CD4-positive, alpha-beta T cell (primary cell): ENCODE measurements at places on chromosomes 11 and 22.

- no peak for DNase-seq
Measured at GRCh38 chr11:77081381-77081851, 14.6 kb downstream of the CAPN5 start.

DNA sequence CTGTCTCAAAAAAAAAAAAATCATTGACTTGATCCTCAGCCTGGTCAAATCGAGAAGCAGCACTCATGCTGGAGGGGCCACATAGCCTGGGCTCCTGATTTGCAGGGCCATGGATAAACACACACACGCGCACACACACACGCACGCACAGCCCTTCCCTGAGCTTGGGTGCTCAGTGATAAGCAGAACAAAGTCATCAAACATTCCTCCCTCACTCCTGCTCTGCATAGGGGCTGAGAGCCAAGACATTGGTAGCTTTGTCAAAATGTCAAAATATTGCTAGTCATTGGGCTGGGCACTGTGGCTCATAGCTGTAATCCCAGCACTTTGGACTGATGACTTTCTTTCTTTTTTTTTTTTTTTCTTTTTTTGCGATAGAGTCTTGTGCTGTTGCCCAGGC lies 34.0 kb upstream of the A4GALT start:
- DNase-seq = no peak

DNA sequence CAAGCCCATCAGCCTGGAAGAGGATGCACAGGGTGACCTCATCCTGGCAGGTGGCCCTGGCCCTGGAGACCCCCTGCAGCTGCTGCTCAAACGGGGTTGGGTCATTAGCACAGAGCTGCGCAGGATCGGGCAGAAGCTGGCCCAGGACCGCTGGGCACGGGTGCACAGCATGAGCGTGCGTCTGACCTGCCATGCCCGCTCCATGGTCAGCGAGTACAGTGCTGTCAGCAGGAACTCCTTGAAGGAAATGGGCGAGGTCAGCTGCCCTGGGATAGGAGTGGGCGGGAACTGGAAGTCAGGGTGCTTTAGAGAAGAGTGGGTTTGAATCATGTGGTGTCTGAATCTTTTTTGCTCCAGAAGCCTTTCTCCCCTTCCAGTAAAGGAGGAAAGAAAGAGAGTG lies 61.1 kb downstream of the INSC start:
- no peak for DNase-seq

DNA sequence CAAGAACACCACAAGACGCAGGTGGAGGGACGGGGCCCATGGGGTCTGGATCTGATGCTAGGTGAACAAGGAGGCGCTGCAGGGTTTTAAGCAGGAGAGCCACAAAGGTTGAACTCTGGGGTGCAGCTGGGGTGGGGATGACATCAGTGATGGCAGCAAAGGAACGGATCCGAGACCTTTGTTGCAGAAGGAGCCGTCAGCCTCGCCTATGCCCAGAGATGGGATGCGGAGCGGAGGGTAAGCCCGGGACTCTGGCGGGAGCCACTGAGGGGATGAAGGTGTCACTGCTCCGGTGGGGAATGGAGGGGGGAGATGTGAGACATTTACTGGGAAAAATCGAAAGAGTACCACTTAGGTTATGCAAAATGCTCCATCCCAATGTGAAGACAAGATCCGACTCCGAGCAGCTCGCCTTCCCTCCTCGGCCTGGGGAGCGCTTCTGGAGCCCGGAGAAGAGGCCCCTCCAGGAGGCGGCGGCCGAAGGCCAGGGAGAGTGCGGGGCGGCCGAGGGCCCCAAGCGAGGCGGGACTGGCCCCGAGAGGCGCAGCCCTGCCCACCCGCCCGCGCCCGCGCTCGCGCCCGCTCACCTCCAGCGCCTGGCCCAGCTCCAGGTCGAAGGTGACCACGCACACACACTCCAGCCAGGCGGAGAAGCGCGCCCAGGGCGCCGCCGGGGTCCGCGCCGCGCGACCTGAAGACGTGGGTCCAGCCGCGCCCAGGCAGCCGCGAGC lies 422 bp downstream of the DENND6B start:
- no peak for DNase-seq

DNA sequence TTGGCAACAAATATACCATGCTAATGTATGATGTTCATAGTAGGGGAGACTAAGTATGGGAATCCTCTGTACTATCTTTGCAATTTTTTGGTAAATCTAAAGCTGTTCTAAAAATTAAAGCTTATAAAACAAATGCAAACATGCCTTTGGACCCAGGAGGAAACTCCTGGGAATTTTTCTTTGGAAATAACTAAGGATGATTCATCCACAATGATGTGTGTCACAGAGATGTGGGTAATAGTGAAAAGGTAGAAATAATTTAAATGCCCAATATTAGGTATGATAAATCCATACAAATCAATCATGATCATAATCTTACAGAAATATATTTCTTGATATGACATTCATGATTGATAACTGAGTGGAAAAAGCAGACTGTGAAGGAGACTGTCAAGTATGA lies 135.8 kb downstream of the TRIM44 start:
- no peak for DNase-seq

GRCh38 chr11:36390963-36391471 lies 94.9 kb downstream of the PRR5L start:
- DNase-seq = no peak

DNA sequence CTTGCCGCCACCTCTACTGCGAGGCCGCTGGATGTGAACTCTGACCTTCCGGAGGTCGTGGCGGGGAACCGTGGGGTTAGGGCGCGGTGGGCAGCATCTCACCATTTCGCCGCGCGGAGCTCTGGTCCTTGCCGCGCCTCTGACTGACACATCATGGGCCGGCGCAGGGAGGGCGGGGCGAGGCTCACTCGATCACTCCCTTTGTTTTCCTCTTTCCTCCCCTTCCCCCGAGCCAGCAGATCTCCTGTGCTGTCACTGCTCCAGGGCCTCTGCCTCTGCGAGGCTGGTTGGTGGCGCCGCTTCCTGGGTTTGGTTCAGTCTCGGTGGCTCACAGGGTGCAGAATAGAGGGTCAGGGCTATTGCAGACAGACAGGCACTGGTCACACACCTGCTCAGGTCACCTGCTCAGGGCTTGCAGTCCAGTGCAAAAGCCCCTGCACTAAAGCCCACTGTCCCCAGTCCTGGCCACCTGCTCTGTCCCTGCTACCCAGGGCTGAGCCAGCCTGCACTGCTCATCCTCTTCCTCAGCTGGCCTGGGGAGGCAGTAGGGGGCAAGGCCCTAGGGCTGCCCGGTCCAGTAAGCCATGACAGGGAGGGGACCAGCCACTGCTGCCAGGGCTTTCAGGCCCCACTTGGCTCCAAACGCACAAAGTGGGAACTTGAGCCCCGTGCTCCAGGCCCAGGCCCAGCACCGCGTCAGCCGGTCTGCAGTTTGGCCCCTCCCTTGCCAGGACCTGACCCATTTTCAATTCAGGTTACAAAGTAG lies 36.2 kb downstream of the PISD start:
- no peak for DNase-seq

DNA sequence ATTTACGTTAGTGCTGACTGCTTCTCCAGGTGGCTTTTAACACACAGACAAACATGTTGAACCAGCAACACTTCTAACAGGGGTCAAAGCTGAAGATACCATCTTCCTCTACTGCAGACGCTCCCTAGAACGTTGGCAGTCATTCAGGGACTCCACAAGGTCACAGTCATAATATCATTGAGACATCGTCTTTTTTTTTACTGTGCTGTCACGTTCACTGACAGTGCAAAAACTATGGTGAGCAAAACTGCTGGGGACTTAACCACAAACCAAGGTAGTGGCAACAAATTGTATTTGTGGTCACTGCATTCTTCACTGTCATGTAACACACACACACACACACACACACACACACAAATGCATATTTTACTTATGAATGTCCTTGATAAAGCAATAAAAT lies 244.9 kb downstream of the CASP12 start:
- DNase-seq = no peak

DNA sequence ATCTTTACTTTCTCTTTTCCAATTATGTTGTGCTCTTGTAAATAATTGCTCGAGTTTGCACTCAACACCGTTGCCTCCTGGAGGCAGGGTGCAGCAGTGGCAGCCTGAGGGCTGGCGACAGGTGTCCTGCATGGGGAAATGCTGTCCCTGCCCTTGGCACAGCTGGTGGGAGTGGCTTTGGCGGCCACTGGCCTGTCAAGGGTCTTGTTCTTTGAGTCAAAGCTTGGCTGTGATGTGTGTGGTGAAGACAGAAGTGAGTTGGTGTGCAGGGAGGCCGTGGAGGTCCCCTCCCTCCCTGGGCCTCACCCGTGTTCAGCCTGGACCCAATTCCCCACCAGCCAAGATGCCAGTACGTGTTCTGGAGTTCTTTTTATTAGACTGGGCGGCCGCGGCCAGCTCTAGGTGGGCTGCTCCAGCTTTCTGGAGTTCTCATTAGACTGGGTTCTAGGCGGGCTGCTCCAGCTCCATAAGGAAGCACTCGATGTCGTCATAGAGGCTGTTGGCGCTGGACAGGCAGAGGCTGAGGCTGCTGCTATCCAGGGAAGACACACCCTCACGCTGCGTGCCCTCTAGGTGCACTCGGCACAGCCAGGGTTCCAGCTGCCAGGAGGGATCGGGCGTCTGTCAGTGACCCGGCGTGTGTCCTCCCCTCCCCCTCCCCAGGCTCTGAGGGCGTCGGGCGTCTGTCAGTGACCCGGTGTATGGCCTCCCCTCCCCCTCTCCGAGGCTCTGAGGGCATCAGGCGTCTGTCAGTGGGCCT lies 3.4 kb downstream of the IRF7 start:
- no peak for DNase-seq

GRCh38 chr11:57834852-57835251 lies 73.2 kb downstream of the CTNND1 start:
- DNase-seq = no peak

- DNase-seq = no peak
Measured at GRCh38 chr22:42963231-42963595, 51.7 kb downstream of the PACSIN2 start.

DNA sequence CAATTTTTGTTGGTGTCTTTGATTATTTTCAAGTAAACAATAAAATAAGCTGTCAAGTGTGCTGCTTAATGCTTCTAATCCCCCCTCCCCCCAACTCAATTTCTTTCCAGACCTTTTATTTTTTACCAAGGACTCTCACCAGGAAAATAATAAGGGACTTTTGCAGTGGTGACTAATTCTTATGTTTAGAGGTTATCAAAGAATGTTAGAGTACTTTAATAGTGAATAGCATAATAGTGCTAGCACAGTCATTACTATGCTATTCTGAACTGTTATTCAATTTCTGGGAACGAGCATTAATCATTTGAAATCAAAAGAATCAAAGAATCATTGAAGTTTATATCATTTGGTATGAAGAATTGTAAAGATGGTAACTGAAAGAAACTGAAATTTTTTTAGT lies 251.4 kb downstream of the DDX10 start:
- no peak for DNase-seq

DNA sequence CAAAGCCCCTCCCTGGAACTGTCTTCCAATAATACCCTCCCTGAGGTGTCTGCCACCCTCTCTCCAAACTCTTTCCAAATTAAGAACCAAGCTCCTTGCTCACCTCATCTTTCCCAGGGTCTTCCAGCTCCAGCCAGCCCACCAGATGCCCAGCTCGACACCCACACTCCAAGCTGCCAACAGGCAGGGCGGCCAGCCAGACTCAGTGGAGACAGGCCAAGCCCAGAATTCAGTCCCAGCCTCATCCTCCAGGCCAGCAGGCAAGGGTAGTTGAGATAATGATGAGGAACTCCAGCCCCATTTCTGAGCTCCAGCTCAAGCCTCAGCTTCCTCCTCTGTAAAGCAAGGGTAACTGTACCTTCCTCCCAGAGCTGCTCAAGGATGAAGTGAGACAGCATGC lies 132.9 kb downstream of the CHST1 start:
- no peak for DNase-seq

GRCh38 chr11:132540581-132540980 lies 991.7 kb downstream of the OPCML start:
- no peak for DNase-seq

- peak; percentile 50 for DNase-seq
Measured at GRCh38 chr11:111982019-111982464, 43.2 kb upstream of the DLAT start.

- DNase-seq = no peak
Measured at GRCh38 chr11:130522284-130522961, 74.0 kb downstream of the ADAMTS15 start.

DNA sequence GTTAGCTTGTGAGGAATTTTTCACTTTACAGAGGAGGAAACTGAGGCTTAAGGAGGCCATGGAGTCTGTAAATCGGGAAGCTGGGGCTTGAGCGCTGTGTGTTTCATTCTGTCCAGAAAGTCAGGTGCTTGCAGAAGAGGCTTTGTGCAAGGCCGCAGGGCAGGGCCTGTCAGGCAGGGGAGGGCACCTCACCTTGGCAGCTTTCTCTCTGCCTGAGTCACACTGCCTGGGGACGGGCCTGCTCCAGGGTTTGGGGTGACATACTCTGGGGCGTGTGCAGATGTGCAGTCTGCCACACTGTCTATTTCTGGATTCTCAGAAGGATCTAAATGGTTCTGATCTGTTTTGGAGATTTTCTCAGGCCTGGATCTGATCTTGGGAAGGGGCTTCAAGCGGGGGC lies 8.4 kb downstream of the INCENP start:
- DNase-seq = no peak

- no peak for DNase-seq
Measured at GRCh38 chr11:134714021-134714656, 302.1 kb upstream of the B3GAT1 start.

DNA sequence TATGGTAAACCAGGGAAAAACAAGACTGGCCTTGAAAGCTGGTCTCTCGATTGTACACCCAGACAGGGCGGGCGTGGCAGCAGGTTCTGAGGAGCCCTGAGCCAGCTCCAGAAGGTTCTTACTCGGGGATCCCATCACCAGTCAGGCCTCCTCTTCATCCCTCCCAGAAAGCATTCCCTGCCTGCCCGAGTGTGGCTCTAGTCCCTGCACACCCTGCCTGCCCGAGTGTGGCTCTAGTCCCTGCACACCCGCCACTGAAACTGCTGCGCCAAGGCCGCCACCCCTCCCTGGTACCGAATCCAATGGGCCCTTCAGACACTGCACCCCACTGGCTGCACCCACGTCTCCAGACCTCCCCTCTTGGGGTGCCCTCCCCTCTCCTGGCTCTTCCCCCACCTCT lies 30.1 kb downstream of the KIAA0930 start:
- no peak for DNase-seq

DNA sequence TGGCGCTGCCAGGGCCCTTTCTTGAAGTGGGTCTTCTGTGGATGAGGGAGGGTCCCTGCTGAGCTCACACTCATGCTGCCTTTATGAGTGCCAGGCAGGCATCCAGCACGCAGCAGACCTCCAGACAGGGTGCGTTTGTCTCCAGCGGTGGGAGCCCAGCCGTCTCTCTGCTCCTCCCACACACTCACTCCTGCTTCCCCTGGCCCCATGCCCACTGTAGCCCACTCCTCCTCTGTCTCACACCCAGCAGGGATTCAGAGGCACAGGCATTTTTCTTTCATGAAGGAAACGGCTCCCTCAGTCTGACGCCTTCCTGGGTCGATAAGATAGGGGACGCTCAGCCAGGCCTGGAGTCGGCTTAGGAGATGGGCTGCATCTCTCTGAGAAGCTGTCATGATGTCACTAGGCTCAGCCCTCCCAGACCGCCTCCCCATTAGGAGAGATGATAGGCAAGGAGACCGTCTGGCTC lies 183.9 kb upstream of the NCAM1 start:
- no peak for DNase-seq

GRCh38 chr11:7448201-7448600 lies 37.1 kb upstream of the OLFML1 start:
- no peak for DNase-seq

- DNase-seq = peak; percentile 25
Measured at GRCh38 chr11:36744375-36745168, 146.5 kb upstream of the RAG2 start.

GRCh38 chr11:8838248-8838647 lies 72.7 kb upstream of the AKIP1 start:
- DNase-seq = no peak
